AML-193 (cell line): ENCODE measurements at places on chromosomes 6 and 20.

GRCh38 chr6:56424064-56424463 is 176.7 kb upstream of the COL21A1 start:
- DNase-seq, result no peak

- DNase-seq, result peak; percentile 90
These were observed 13.9 kb upstream of the ATG5 start for GRCh38 chr6:106339334-106340029.

DNA sequence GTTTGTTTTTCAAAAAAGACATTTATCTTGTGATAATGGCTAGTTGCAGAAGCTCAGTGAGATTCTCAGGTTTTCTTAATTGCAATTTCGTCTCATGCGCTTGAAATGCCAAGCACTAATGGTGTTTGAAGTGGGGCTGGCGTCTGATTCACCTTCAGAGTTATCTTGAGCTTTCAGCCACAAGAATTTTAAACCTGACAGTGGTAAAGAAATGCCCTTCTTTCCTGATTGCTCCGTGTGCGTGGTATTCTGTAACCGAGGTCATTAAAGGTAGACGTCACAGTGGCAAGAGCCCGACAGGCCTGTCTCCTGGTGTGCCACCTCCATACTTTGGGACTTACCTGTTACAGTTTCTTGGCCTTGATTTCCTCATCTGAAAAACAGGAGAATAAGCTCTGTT is 126.5 kb upstream of the QKI start:
- DNase-seq, result no peak

- no peak for DNase-seq
These were observed 1.1 kb downstream of the TCP1 start for GRCh38 chr6:159788276-159788675.

DNA sequence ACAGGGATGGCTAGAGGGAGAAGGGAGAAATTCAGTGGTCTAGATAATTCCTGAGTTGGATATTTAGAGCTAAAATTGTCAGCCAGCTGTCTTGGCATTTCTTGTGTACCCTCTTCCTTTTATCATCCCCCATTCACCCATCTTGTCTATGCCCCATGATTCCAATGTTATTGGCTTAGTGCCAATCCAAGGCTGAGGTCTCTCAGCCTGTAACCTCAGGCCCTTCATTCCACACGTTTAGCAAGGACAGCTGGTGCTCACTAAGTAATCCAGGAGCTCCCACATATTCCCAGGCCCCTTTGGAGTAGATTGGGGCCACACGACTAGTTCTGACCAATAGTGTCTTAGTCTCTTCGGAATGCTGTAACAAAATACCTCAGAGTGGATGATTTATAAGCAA is 112.4 kb upstream of the ATXN1 start:
- no peak for DNase-seq
